Activated B cell treated with CpG ODN at 0.5 μM for 24 hours (primary cell): ENCODE measurements at places on chromosomes 5 and 9.

DNA sequence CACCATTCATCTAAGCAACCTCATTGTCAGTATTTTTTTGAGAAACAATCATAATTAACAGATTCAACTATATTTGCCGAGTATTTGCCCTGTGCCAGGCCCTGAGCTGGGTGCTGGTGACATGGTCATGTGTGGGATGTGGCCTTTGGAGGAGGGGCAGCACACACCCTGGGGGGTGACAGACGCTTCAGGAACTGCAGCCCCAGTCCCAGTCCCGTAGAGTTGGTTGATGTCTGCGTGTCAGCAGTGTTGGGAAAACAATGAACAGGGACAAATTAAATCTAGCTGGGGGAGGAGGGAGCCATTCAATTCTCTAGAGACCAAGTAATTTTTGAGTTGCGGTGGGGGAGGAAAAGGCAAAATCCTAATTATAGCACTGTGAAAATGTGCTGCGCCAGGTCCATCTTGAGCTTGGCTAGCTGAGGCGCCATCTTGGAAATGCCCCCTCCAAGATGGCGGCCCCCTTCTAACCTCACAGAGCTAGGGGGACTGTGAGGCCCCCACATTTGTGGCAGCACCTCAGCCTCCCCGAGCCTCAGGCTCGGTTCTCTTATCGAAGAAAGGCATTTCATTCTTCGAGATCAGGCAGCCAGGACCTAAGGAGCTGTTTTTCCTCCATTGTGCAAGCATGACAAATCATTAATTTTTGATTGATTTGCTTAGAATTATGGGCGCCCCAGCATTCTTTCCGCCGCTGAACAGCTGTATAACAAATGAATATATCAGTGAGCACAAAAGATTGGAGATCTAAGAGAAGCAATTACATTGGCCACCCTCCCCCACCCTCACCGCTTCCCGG is 87.8 kb downstream of the ZNF618 start:
- no peaks in the 10 kb centered on the region for H3K4me1 ChIP-seq
- no peak overlapping the region for H3K27ac ChIP-seq
- no peaks in the 10 kb centered on the region for H3K27me3 ChIP-seq
- no peaks in the 10 kb centered on the region for H3K36me3 ChIP-seq
- DNase-seq = no peak
- no peak overlapping the region for H3K4me3 ChIP-seq

DNA sequence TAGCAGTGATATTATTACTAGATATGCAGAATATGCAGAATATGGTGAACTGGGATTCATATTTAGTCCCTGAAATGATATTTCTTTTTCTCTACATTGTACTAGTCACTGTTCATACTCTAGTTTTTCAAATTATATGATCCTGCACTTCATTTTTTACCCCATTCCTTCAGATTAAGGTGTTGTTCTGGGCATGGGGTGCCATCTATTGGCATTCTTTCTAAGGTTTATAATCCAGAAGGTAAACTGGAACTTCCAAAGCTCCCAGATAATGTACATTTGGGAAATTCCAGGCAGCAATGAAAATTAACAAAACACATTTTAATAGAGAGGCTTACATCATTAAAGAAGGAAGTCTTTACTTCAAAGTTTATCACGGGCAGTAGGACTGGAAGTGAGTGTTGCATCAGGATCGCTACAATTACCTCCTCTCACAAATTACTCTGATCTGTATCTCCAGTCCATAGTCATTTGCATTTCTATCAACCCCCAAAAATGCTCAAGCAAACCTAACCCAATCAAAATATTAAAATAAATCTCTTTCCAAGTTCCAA is 12.5 kb downstream of the RFX3 start:
- H3K4me3 ChIP-seq = no peak overlapping the region
- H3K36me3 ChIP-seq = peaks cover 13% of the 10 kb centered on the region
- H3K4me1 ChIP-seq = peaks cover 47% of the 10 kb centered on the region
- peak overlapping the region; percentile 42 for H3K27ac ChIP-seq
- no peaks in the 10 kb centered on the region for H3K27me3 ChIP-seq

GRCh38 chr5:176201811-176202210 is 36.4 kb upstream of the SIMC1 start:
- H3K27ac ChIP-seq = no peak overlapping the region
- H3K27me3 ChIP-seq = peaks cover 17% of the 10 kb centered on the region
- no peak for DNase-seq
- H3K4me3 ChIP-seq = no peak overlapping the region

DNA sequence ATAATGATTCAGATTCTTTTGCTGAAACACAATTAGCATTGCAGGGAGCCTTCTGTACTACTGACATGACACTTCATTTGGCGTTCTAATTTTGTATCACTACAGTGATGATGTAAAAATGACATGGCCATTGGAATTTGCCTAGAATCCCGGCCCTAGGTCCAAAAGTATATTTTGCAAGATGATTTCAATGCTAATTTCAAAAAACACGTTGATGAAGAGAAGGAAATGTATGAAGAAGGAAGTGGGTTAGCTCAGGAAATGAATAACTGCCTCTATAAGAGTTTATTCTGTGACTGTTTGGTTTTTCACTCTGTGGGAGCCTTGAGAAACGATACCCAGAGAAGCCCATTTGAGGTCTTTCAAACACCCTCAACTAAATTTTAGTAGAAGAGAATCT is 59.3 kb downstream of the OSTF1 start:
- no peak for DNase-seq
- peaks cover 28% of the 10 kb centered on the region for H3K4me1 ChIP-seq
- peak overlapping the region; percentile 19 for H3K4me3 ChIP-seq
- H3K27ac ChIP-seq = peak overlapping the region; percentile 65
- H3K27me3 ChIP-seq = no peaks in the 10 kb centered on the region
- H3K36me3 ChIP-seq = peaks cover 77% of the 10 kb centered on the region

GRCh38 chr5:175902026-175902425 is 30.6 kb downstream of the CPLX2 start:
- H3K4me1 ChIP-seq = no peaks in the 10 kb centered on the region
- no peak for DNase-seq
- H3K27me3 ChIP-seq = peaks cover 1% of the 10 kb centered on the region
- no peak overlapping the region for H3K4me3 ChIP-seq

GRCh38 chr5:72355706-72356299 is 35.6 kb downstream of the PTCD2 start:
- no peaks in the 10 kb centered on the region for H3K4me1 ChIP-seq
- DNase-seq = no peak
- H3K36me3 ChIP-seq = peaks cover 39% of the 10 kb centered on the region
- H3K27ac ChIP-seq = no peak overlapping the region
- H3K4me3 ChIP-seq = no peak overlapping the region

DNA sequence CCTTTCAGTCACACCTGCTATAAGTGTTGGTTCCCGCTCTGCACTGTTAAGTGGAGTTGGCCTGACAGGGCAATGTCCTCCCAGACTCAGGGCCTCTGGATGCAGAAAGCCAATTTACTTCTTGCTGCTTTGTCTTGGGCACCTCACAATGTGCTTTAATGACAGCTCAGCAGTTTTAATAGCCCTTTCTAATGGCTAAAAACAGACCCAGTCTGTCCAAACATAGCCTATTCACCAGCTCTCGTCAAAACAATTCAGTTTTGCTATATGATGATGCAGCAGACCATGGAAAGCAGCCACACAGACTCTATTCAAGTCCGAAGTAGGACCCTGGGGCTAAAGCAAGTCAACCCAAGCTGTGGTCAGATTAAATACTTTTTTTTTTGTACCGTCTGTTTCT is 529.1 kb upstream of the SEMA6A start:
- no peaks in the 10 kb centered on the region for H3K36me3 ChIP-seq
- DNase-seq = no peak
- H3K27ac ChIP-seq = no peak overlapping the region
- H3K27me3 ChIP-seq = no peaks in the 10 kb centered on the region
- no peaks in the 10 kb centered on the region for H3K4me1 ChIP-seq

GRCh38 chr9:114229295-114229694 is 74.0 kb downstream of the COL27A1 start:
- H3K27me3 ChIP-seq = peaks cover 3% of the 10 kb centered on the region
- no peaks in the 10 kb centered on the region for H3K4me1 ChIP-seq
- H3K4me3 ChIP-seq = no peak overlapping the region

GRCh38 chr5:148922606-148923005 is 96.2 kb downstream of the ADRB2 start:
- no peak for DNase-seq
- H3K27ac ChIP-seq = no peak overlapping the region
- H3K36me3 ChIP-seq = no peaks in the 10 kb centered on the region
- peaks cover 5% of the 10 kb centered on the region for H3K4me1 ChIP-seq
- peaks cover 16% of the 10 kb centered on the region for H3K27me3 ChIP-seq

DNA sequence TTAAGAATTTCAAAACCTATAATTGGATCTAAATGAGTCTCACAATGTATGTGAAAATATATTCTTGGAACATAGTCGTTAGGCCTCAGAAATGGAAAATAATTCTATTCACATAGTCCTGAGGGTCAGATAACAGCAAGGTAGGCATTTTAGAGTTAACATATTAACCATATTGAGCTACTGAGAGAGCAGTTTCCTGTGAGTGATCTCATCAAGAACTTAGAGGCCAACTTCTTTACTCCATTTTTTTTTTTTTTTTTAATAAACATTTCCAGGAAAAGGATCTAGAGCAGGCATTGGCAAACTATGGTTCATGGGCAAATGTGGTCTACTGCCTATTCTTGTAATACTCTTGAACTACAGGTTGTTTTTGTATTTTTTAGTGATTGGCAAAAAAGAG is 26.6 kb downstream of the RAB24 start:
- no peak overlapping the region for H3K4me3 ChIP-seq
- H3K27me3 ChIP-seq = no peaks in the 10 kb centered on the region
- H3K36me3 ChIP-seq = peaks cover 78% of the 10 kb centered on the region
- no peak overlapping the region for H3K27ac ChIP-seq

DNA sequence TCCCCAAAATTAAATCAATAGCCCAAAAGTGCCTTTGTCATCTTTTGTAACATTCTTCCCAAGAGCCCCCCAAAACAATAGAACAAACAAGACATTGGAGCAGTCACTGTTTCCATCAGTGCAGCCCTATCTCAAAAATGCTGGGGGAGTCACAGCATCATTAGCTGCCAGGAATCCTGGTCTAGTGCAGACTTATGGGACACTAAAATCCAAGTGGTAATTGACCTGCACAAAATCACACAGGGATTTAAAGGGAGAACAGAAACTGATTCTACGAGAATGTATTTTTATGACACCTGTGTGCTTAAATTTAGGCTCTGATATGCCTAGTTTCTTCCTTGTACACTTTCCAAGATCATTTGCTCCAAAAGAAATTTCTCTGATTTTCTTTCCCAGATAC is 172.9 kb downstream of the GLIS3 start:
- no peak overlapping the region for H3K27ac ChIP-seq
- no peak for DNase-seq
- peaks cover 3% of the 10 kb centered on the region for H3K27me3 ChIP-seq
- H3K4me1 ChIP-seq = no peaks in the 10 kb centered on the region
- H3K4me3 ChIP-seq = no peak overlapping the region
- H3K36me3 ChIP-seq = no peaks in the 10 kb centered on the region

- H3K4me3 ChIP-seq = peak overlapping the region; percentile 91
- H3K27me3 ChIP-seq = no peaks in the 10 kb centered on the region
- peaks cover 19% of the 10 kb centered on the region for H3K4me1 ChIP-seq
- H3K27ac ChIP-seq = peak overlapping the region; percentile 91
- peak; percentile 74 for DNase-seq
These were observed 53.7 kb upstream of the PTPDC1 start for GRCh38 chr9:94030318-94031179.

DNA sequence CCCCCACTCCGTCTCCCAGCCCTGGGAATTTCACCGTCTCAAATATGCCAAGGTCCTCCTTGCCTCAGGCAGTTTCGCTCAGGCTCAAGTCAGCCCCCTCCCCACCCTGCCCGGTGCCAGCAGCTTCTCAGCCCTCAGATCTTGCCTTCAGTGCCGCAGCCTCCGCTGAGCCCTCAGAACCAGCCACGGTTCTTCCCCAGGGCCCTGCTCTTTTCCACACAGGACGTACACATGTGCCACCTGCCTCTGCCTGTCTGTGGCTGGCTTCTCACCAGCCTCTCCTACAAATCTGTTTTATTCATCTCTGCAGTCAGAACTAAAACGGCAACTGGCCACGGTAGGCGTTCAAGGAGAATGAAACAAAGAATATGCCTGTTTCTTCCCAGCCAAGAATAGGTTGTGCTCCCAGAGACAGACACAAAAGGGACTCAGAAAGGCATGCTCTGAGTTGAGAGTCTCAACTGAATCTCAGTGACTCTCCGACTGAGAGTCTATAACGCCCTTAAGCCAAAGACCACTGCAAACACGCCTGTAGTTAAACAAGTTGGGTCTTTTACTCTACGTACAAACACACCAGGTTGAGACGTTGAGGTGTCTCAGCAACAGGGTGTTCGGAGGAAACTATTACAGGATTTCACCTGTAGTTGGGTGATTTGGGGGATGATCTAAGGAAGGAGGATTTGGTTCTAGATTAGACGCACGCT is 10.6 kb upstream of the GRIN1 start:
- H3K36me3 ChIP-seq = peaks cover 2% of the 10 kb centered on the region
- peaks cover 2% of the 10 kb centered on the region for H3K27me3 ChIP-seq
- H3K27ac ChIP-seq = peak overlapping the region; percentile 88
- no peak for DNase-seq
- peak overlapping the region; percentile 82 for H3K4me3 ChIP-seq

DNA sequence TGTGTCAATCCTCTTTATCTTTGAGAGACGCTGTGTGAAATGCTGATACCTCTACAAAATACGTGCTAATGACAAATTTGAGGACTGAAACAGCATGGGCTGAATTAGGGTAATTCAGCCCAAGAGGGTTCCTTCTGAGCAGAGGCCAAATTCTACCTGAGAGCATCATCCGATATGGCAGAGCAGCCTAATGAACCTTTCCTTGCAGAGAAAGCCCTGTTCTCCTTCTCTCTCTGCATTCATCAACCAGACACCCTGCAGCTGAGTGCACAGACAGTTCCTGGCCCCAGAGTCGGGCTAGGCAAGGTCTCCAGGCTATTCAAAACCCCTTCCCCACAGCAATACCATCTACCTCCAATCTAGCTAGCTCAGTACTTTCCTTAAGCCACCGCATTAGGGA is 77.9 kb downstream of the TRIM32 start:
- H3K4me3 ChIP-seq = no peak overlapping the region
- H3K36me3 ChIP-seq = no peaks in the 10 kb centered on the region
- DNase-seq = no peak
